ENCODE measurements at places on chromosomes 3 and 15.

- no peak for DNase-seq
Measured at GRCh38 chr3:196979545-196979944, 10.9 kb upstream of the PIGZ start.

DNA sequence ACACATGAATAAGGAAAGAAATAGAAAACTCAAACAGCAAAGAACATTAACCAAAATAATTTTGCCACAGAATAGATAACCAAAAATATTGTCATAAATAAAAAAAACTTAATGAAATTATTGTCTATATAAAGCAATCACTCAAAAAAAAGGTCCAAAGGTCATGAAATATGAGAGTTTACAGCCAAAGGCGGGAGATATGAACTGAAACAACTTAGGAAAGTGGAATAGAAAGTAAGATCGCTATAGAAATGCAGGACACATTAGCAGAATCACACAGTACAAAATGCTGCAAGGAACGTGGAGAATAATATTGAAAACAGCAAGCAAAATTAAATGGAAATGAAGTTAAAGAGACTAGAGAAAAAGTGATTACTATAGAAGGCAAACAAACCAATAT is 375.0 kb upstream of the ARHGEF26 start:
- DNase-seq = no peak

- no peak for DNase-seq
Measured at GRCh38 chr3:113498221-113499005, 16.5 kb downstream of the SPICE1 start.

- no peak for DNase-seq
Measured at GRCh38 chr3:140198242-140198641, 263.3 kb downstream of the CLSTN2 start.

GRCh38 chr15:77173487-77173886 is 102.6 kb upstream of the TSPAN3 start:
- DNase-seq = no peak

GRCh38 chr15:74592222-74592621 is 23.4 kb upstream of the CLK3 start:
- no peak for DNase-seq

DNA sequence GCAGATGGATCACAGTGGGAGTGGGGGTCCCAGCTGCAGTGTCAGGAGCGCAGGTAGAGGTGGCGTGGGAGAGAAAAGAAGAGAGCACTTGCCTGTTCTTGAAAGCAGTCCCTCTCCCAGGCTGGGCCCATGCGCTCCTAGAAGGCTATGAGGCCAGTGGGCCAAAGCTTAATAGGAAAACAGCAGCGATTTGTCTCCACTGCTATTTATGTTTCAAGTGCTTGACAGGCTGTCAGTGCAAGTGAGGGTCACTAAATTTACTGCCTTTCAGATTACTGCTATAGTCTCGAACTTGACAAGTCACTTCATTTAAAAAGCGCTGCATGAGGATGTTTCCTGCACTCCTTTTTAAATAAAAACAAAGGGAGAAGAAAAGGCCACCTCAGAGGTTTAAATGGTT is 239.5 kb downstream of the GAP43 start:
- no peak for DNase-seq

GRCh38 chr3:98809557-98809956 is 46.4 kb downstream of the ST3GAL6 start:
- no peak for DNase-seq

DNA sequence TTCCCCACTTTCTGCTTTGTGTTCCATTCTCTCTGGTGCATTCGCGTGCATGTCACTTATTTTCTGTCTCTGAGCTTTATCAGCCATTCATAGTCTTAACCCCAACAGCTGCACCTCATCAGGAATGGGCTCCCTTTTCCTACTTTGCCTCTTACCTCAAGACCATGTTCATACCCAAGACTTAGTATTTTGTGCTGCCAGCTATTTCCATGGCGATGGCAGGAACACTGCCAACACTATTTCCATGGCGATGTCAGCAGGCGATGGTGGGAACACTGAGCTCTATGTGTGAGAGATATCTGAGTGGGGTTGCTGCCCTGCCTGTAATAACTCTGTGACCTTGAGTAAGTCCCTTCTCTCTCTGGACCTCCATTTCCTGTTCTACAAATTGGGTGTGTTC is 5.5 kb downstream of the ZNF35 start:
- DNase-seq = no peak
